ENCODE measurements at places on chromosomes 13 and 19. TPM values are rescaled to one million over a fixed set of nuclear protein-coding genes. Genes with fewer than 3 reads are reported as not detected.

Gene CATSPERD
- not detected for total RNA-seq

Gene MATK
- total RNA-seq = not detected

Gene LNX2
- total RNA-seq = 3.4 TPM

Gene ENOX1
- total RNA-seq = 0.29 TPM

Gene PSG5
- total RNA-seq = 7.8 TPM

Gene GPC5
- total RNA-seq = not detected

Gene NLRP7
- not detected for total RNA-seq

Gene OVOL3
- not detected for total RNA-seq

All from myometrial cell (primary cell).